ENCODE measurements at places on chromosomes 2 and 18. TPM values are rescaled to one million over a fixed set of nuclear protein-coding genes. Genes with fewer than 3 reads are reported as not detected.

VAMP5 gene
- total RNA-seq, result 99.1 TPM

DNA sequence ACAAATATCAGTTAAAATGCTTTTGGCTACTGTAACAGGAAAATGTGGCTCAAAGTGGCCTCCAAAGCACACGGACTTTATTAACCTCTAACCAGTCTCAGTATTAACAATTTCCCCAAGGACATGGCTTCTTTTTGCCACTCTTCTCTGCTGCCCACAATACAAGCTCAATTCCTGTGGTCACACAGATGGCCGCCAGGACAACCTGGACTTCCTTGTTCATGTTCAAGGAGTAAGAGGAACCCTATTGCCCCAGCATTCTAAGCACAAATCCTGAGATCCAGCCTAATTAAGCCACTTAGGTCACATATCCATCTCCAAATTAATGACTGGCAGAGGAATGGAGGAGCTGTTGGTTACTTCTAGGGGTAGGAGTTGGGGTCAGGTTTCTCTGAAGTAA lies 38.2 kb downstream of the AOX1 start:
- no peak for DNase-seq

DNA sequence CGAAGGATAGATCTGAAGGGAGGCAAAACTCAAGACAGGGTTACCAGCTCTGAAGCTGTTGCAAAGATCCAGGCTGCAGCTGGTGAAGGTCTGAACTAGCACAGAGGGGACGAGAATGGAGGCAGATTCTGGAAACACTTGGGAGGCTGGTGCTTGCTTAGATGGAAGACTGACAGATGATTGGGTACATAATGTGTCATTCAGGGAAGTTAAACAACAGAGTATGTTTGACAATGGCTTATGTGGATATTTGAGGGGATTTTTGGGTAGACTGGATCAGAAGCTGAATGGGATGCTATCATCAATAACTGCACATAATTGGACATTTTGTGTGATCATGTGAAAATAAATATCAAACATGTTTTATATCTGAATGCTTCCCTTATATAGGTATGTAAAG lies 2.3 kb upstream of the ZNF396 start:
- no peak for DNase-seq

OSBPL6 gene
- 2.4 TPM for total RNA-seq

ZSCAN30 gene
- 12.8 TPM for total RNA-seq

CHCHD5 gene
- total RNA-seq, result 35.7 TPM

- DNase-seq, result no peak
These were observed 19.2 kb downstream of the ATP6V1B1 start for GRCh38 chr2:70954886-70955285.

GRCh38 chr18:58135701-58136331 lies 91.8 kb downstream of the NEDD4L start:
- DNase-seq, result peak; percentile 59

ARHGAP15 gene
- total RNA-seq, result not detected

CCDC74A gene
- 5.6 TPM for total RNA-seq

IGFBP2 gene
- total RNA-seq, result not detected

DNA sequence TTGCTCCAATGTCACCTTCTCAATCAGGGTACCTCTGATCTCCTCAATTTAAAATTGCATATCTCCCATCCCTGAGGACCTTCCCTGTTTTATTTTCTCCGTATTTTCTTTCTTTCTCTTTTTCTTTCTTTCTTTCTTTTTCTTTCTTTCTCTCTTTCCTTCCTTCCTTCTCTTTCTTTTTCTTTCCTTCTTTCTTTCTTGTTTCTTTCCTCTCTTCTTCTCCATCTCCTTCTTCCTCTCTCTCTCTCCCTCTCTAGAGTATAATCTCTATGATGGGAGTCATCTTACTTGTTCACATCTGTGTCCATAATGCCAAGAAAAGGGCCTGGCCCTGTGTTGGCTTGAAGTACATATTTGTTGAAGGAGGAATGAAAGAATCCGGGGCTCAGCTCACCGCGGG lies 21.3 kb upstream of the SIX2 start:
- no peak for DNase-seq

UGT1A10 gene
- total RNA-seq, result not detected

GRCh38 chr2:101332885-101333766 lies 24.6 kb upstream of the RNF149 start:
- DNase-seq, result no peak

DNA sequence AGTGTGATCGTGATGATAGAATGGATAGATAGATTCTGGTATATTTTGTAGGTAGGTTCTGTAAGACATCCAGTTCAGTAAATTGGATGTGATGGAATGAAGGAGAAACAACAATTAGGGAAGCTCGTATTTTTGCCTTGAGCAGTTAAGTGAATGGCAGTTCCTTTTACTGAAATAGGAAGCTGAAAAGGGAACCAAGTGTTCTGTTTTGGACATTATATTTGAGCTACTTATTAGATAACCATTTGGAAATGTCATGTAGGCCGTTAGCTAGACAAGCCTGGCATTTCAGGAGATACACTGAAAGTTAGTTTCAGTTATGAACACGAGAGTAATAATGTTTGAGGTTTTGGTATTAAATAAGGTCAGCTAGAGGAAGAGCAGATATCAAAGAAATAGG lies 41.5 kb downstream of the MARCHF7 start:
- DNase-seq, result no peak

DNA sequence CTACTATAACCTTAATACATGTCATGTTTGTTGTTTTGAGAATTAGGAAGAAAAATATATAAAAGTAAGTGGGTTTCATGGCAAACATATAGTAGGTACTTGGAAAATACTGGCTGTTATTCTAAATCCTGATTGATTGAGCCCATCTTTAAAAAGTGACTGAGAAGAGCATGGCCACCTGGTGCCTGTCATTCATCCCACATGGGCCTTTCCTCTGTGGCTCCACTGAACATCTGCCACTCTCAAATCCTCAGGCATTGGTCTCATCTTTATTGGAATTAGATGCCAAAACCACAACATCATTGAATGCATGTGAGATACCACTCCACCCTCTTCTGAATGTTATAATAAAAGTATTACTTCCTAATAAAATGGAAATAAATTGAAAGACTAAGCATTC lies 101.6 kb upstream of the TTN start:
- DNase-seq, result no peak

MEX3C gene
- 35.7 TPM for total RNA-seq

- DNase-seq, result no peak
These were observed 230.3 kb downstream of the SLC4A3 start for GRCh38 chr2:219857751-219858150.

DNA sequence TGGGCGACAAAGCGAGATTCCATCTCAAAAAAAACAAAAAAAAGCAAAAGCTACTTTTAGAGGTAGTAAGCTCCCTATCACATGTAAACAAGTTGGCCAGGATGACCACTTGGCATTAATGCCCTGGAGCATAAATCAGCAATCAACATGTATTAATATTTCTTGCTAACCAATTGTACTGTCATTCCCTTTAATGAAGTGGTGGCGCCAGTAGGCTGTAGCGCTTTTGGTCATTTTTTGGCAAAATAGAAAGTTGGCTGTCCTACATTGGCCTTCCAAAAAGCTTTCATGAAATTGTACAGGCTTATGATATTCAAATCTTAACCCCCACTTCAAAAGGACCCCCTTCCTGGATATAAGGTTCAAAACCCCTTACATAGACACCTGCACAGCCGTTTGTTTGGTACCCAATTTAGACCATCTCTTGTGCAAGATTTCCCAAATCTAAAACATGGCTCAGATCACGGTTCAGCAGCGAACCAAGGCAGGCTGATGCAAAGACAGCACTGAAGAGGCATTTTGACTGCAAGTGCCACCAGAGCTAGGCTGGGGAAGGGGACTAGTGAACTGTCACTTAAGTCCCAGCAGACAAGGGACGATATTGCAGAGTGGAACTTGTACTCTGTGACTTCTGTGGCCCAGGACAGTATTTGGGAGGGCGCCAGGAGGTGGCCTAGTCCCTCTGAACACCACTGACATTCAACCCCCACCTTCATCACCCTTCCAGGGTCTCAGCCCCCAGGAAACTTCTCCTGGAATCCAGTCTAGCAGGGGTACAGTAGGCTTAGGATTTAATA lies 31.9 kb downstream of the SMAD7 start:
- no peak for DNase-seq

GRCh38 chr18:57863706-57864105 lies 60.6 kb upstream of the ATP8B1 start:
- no peak for DNase-seq

ITGA4 gene
- total RNA-seq, result 19.9 TPM

INHBB gene
- 1.2 TPM for total RNA-seq

GRCh38 chr18:56559044-56559443 lies 79.3 kb downstream of the TXNL1 start:
- DNase-seq, result no peak

SCN3A gene
- total RNA-seq, result not detected

GRCh38 chr2:234102112-234102511 lies 51.6 kb downstream of the SPP2 start:
- no peak for DNase-seq

- peak; percentile 94 for DNase-seq
These were observed 74.6 kb upstream of the SP3 start for GRCh38 chr2:174039551-174040416.

TEX44 gene
- not detected for total RNA-seq

GRCh38 chr2:85975581-85975980 lies 86.8 kb upstream of the ST3GAL5 start:
- no peak for DNase-seq

GRCh38 chr2:133369901-133370658 lies 198.2 kb downstream of the NCKAP5 start:
- no peak for DNase-seq

- DNase-seq, result no peak
These were observed 14.8 kb upstream of the PROC start for GRCh38 chr2:127403460-127403859.

AGXT gene
- not detected for total RNA-seq

DNA sequence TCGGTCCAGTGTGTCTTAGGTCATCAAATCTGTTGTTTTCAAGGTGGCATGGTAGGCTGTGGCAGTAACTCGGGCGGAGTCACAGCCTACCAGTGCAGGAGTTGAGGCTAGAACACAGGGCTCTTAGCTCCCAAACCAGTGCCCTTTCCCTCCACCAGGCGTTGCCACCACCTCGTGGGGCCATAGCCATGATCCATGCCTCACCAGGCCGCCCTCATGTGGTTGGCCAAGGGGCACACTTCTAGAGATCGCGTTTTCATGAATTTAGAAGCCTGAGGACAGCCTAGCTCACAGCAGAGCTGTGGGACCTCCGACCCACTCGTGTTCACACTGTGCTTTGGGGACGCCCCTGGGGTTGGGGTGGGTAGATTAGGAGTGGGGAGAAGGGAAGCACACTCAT lies 10.6 kb downstream of the SEC11C start:
- no peak for DNase-seq

GRCh38 chr2:178238154-178238521 lies 43.8 kb downstream of the OSBPL6 start:
- DNase-seq, result peak; percentile 32

Data from HFFc6 (cell line).